ENCODE measurements at places on chromosomes 12 and 14.

DNA sequence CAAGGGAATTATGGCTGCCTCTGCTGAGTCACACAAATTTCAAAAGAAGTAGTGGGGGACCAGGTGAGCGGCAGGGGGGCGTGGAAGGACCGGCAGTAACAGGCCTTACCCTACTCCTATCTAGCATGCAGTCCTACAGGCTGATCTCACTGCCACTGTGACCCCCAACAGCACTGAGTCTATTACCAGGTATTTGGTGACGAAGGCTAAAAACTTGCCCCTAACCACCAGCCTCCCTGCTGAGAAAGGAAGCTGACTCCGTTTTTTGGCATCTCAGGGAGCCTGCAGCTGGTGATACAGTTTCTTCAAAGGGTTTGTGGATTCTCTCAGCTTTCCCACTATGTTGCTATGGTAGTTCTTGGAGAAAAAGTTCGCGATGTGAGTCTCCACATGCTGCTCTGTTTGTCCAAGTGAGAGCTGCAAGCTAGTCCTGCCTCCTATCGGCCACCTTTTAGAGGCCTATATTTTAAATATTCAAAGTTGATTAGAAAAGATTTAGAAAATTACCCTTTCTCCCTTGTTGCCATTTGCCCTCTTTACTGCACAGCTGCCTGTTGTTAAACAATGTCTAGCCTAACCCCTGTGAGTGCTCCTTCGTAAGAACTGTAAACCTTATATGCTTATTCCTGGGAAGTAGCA lies 57.1 kb upstream of the SLCO1B1 start:
- DNase-seq: no peak

DNA sequence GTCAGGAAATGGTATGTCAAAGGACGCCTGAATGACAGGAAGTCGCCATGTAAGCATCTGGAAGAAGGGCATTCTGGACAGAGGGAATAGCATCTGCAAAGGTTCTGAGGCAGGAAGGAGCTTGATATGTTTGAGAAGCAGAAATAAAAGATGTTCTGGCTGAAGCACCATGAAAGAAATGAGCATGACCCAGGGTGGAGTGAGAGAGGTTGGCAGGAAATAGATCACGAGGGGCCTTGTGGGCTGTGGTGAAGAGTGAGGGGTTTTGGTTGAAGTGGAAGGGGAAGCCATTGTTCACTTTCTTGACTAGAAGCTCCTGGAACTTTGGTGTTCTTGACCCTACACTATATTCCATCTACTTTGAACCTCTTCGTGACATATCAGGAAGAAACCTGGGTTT lies 99.4 kb upstream of the PARP11 start:
- DNase-seq: no peak

GRCh38 chr14:74905595-74906142 lies 17.4 kb downstream of the RPS6KL1 start:
- DNase-seq: peak; percentile 55

DNA sequence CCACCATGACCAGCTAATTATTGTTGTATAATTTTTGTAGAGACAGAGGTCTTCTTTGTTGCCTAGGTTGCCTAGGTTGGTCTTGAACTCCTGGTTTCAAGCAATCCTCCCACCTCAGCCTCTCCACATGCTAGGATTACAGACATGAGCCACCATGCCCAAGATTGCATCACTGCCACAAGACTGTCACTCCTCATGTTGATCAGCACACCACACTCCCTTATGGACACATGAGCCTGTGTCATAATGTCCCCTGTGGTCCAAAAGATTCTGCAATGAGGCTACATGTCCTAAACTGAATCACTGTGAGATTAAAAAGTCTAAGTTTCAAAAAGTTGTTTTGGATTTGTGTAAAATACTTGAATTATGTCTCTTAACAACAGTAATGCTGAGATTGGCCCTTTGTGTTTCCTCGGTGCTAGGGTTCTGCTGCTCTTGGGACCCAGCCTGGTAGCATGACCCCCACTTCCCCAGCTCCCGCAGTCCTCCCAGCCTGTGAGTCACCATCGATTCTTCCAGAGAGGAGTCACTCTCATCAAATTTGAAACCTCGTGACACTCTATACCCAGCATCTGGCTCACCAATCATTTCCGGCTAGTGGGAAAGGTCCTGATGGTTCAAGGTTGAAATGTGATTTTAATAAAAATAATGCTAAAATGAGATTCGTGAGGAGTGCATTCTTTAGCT lies 890.9 kb downstream of the VRK1 start:
- no peak for DNase-seq

Measured in hippocampal formation (tissue), 2 donors.